ENCODE measurements at places on chromosomes 12 and 14.

GRCh38 chr12:76556368-76556767, 3.2 kb downstream of the OSBPL8 start:
- DNase-seq, result no peak

GRCh38 chr12:28489246-28489645, 299.0 kb downstream of the CCDC91 start:
- no peak for DNase-seq

GRCh38 chr12:70756791-70757190, 119.6 kb upstream of the PTPRB start:
- DNase-seq, result no peak

GRCh38 chr14:104993808-104994591, 8.4 kb downstream of the CLBA1 start:
- no peak for DNase-seq

DNA sequence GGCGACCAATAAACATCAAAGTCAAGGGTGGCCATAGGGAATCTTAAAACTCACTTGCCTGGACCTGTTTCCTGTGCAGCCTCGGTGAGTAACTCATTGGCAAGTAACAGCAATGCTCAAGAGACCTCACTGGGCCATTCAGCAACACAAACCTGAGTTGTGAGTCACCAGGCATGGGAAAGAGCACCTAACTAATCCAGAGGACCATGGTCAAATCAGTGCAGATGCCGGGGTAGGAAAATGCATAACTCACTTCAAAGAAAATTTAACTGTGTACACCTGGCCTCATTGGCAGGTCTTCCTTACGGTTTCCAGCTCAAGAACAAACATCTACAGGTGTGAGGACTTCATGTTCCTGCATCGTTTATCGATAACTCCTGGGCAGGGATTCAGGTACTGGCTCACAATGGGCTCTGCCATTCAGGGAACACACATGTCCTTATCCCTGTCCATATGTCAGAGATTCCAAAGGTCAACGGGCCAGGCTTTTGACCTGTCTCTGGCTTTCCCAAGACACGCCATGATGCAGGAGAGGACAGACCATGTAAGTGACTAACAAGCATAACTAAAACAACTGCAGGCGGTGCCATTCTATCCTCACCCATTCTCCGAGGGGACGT, 211.8 kb downstream of the ANO2 start:
- DNase-seq, result no peak

DNA sequence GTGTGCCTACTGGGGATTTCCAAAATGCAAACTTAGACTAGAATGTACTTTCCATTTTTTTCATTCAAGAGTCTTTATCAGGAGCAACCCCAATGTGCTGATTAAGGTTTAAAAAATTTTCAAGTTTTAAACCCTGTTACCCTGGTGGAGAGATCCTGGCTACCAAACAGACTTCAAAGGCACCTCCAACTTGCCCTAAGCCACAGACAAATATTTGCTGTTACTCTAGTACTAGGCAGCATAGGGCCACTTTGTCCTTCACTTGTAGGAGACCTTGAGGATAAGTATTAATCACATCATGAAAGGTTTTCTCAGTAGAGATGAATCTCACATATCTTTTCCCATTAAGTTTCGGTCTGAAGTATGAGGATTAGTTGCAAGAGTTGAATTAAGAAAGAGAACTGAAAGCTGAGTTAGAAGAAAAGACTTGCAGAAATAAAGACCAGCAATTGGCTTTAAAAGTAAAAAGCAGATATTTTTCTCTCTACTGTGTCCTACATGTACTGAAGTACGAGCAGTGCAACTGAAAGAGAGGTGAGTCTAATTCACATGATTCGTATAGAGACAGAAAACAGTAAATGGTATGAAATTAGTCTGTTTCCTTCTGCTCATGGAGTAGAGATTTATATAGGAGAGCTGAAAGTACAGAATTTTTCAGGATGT, 28.3 kb downstream of the NTN4 start:
- DNase-seq, result no peak

- DNase-seq, result no peak
These were observed at the start of gene KRT80 for GRCh38 chr12:52191841-52192791. Gene KRT80 (minus strand): TSS chr12:52192014. CDS start chr12:52191902, 112 bp downstream.

- DNase-seq, result no peak
These were observed 45.9 kb downstream of the AEBP2 start for GRCh38 chr12:19485240-19485639.

- no peak for DNase-seq
These were observed 21.6 kb downstream of the PRKCH start for GRCh38 chr14:61342932-61343331.

DNA sequence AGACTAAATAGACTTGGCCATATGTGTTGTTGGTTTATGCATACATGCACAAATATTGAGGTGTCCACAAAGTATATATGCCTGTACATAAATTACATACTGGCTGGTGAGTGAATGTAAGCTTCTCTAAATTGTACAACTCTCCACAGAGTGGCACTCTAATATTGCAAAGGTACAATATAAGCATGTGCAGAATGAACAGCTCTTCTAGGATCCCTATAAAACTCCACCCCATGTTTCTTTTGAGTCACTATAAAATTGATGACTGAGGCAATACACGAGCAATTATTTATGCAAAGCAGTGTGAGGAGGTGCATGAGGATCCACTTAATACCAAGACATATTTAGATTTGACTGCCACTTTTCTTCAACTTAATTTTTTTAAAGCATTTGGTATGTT, 172.2 kb downstream of the NAV3 start:
- DNase-seq, result no peak
